ENCODE measurements at places on chromosomes 3 and 15.

DNA sequence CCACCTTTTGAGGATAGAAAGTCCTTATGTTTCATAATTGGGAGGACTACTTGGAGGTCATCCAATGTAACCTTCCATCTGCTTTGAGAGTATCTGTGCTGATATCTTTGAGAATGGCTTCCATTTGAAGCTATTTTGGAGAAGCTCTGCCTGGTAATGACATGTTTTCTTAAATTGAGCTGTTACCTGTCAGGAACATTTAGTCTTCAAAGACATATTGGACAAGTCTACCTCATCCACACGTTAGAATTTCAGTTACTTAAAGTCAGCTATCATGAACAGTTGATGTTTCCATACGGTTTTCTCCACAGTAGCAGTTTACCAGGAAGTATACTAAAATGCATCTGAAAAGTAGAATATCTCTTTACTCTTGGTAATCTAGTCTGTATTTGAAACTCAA lies 318.5 kb downstream of the EDEM1 start:
- no peak for DNase-seq

GRCh38 chr3:162555761-162556160 lies 1059.2 kb downstream of the OTOL1 start:
- no peak for DNase-seq

DNA sequence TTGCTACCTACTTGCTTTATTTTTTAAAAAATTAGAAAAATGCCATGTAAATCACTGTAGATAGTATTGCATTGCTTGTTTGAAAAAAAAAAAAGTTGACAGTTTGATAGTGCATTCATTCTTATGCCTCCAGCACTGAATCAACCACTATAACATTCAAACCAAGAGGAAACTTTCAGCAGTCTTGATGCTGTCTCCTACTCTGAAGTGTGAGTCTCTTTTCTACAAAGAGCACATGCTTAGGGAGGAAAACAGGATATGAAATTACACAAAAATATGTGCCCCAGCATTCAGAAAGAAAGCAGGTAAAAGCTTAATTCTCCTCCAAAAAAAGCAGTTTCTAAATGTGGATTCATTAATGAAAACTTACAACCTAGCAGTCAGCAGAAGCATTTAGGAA lies 78.3 kb downstream of the ZBTB20 start:
- DNase-seq = no peak

DNA sequence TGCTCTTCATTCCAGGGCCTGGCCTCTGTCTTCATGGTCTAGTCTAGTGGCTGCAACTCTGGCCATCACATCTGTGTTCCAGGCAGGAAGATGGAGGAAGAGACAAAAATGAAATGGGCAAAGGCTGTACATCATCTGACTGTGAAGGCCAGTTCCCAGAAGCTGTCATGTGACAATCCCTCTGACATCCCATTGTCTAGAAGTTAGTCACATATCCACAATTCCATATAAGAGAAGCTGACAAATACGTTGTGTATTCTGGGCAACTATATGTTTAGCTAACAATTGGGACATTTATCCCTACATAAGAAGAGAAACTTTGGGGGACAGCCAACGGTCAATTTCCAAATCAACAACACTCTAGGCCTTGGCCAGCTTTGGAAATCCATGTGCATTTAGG lies 34.5 kb upstream of the C3orf70 start:
- DNase-seq = no peak

- no peak for DNase-seq
These were observed 462.4 kb downstream of the RAP2B start for GRCh38 chr3:153624310-153625030.

GRCh38 chr15:66622591-66623022 lies 56.8 kb upstream of the LCTL start:
- no peak for DNase-seq

DNA sequence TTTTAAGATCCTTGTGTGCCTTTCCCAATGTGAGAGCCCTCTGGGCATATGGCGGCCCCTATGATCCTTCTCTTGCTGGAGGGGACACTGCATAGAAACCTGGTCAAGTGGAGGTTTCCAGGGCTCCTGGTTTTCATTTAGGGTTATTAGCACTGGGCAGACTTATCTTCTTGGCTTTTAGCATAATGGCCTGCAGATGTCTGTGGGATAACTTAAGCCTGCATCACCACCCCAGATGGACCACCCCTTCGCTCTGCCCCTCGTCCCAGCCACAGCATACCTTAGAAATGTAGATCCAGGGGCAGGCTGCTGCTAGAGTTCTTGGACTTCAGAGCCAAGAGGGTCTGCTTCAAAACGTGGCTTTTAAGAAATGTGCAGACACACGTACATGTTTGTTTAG lies 340.3 kb upstream of the CTDSPL start:
- DNase-seq = no peak

All from brain pericyte (primary cell).